Activated CD4-positive, alpha-beta memory T cell treated with anti-CD3 and anti-CD28 coated beads for 36 hours (primary cell): ENCODE measurements at places on chromosomes 13 and 19. TPM values are rescaled to one million over a fixed set of nuclear protein-coding genes. Genes with fewer than 3 reads are reported as not detected.

The ZMYM5 gene
- total RNA-seq, result 10.0 TPM

DNA sequence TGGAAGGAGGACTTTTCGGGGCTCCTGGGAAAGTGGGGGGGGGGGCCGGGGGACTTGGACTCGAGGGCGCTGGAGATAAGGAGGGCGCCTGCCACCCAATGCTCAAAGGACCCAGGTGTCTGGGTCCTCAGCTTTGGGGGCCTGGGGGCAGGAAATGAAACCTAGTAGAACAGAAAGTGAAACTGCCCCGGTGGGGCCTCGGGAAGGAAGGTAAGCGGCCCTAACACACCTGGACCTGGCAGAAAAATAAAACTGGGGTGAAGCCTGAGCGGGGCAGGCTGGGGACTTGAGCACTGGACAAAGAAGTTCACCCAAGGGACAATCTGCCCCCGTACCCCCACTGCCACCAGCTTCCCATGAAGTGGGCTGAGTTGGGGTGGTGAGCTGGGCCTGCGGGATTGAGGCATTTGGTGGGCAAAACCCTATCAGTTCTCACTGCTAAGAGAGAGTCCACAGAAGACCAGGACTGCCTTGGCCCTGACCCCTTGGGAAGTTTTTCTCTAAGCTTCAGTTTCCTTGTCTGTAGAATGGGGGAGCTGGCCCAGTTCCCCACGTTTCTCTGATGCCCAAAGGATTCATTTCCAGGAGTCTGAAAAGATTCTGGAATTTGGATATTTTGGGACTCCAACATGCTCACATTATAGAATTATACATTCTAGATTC is 2.3 kb downstream of the PRKD2 start:
- peak; percentile 81 for DNase-seq

DNA sequence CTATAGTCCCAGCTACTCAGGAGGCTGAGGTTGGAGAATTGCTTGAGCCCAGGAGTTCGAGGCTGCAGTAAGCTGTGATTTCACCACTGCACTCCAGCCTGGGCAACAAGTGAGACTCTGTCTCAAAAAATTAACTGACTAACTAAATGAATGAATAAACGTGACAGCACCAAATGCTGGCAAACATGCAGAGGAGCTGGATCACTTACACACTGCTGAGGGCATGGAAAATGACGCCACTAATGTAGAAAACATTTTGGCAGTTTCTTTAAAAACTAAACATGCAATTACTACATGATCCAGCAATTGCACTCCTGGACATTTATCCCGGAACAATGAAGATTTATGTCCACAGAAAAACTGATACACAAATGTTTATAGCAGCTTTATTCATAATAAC is 31.3 kb upstream of the GTF3A start:
- DNase-seq, result no peak

DNA sequence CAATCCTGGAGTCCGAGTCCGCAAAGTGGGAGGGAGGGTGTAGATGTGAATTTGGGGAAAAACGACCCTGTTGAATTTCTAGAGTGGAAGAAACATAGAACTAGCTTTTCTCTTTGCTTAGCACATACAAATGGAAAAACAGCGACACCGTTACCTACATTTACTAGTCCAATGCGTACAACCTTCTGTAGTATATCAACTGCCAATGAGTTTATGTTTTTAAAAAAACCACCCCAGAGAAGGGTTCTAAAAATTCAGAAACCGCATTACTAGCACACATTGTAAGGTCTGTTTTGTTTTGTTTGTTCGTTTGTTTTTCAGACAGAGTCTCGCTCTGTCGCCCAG is 332 bp upstream of the SUPT20H start:
- DNase-seq, result no peak

DNA sequence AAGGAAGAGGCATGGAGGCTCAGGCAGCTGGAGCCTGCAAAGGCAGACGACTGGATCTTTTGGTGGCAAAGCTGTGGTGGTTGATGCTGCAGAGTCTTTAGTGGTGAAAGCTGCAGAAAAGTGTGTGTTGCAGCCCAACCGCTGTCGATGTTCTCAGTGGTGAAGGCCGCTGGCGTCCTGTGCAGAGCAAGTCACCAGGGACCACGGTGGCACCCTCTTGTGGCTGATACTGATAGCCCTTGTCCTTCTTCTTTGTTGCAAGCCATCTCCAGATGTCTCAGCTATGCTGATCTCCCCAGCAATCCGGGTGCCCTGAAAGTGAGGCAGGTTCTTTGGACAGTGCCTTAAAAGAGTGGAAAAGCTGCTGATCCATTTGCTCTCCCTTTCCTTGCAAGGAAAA is 610.9 kb upstream of the PCDH9 start:
- DNase-seq, result no peak

DNA sequence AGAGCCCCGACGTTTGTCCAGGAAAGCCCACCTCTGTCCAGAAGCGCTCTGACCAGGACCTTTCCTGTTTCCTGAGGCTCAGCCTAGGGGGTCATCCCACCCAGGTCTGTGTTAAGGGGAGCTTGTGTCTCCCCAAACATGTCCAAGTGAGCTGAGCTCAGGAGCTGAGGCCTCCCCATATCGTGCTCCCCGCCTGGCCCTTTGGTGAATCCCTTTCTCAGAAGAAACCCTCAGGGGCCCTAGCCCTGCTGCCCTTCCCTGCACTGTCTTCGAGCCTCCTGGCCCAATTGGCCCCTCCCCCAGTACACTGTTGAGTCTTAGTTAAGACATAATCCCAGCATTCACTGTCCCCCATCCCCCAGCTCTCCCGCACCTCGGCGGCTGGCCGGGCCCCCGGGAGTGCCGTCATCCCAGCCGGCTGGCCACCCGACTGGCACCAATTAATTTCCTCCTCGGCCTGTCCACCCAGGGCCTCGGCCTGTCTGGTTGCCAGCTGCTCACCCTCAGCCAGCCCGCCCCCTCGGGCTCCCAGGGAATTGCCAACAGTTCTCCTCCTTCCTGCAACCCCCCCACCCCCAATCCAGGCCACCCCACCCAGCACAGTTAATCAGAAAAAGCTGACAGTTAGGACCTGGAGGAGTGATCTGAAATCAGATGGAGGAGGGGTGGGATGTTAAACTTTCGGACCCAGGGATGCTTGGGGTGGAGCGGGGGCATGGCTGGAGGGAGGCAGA is 13.6 kb downstream of the IER2 start:
- DNase-seq, result peak; percentile 77

DNA sequence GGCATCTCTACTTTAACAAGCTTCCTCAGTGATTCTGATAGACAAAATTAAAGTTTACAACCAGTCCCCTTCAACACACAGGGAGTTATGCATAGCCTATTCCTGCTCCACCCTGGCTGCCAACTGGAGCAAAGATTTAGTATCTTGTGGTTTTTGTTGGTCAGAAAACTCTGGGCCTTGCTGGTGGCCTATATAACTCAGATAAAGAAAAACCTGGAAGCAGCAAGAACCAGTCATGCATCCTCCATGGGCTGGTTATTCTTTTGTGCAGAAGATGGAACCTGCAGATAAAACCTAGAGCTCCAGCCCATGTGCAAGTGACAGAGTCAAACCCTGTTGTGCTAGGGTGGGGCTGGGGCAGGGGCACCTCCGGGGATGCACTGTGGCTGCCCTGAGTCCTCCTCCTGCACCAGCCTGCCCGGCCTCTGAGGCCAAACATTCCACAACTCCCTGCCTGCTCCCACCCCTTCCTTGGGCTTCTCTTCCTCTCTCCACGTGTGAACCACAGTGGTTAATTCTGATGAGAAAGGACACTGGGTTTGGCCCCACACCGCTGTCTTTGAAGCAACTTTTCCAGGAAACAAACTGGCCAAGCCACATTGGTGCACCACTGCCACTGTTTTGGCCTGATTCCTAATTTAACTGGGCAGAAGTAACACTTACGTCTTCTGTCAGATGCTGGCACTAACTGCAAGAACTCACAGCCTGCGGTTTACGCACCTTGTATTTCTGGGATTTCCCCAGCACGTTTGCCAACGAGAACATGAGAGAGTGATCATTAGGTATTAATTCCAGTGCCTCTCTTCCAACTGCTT is 23.3 kb upstream of the GGACT start:
- DNase-seq, result peak; percentile 21
